ENCODE measurements at places on chromosomes 1 and 21.

GRCh38 chr1:234200566-234200965, 172.7 kb upstream of the COA6 start:
- DNase-seq: no peak

DNA sequence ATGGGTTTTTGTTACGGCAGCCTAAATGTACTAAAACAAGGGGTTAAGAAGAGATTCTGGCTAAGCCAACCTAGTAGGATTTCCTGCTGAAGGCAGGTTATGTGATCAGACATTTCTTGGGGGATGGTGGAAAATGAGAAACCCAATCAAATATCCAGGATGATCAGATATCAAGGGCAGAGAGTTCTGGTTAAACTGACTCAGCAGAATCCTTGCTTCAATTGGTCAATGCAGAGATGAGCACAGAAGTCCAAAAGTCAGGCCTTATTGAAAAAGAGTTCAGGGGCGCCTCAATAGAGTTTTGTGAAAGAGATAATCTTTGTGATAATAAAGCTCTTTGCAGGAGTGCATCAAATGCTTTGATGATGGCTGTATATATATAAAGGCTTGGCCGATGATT, 237.1 kb downstream of the AMY1C start:
- DNase-seq: no peak

DNA sequence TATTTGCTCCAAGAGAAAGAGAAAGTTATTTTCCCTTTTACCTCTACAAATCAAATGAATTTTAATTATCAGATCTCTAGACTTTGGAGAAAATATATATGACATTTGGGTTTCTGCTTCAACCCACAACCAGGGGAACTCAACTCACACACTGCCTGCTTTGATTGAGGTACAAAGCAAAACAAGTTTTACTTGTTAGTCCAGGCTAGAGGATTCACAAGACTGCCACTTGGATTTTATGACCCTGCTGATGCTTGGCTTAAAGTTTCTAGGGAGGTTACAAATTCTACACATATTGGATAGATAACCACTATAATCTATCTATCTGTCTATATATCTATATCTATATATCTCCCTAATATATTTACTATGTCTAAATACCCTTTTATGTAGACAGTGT, 467.3 kb upstream of the RGS18 start:
- no peak for DNase-seq

DNA sequence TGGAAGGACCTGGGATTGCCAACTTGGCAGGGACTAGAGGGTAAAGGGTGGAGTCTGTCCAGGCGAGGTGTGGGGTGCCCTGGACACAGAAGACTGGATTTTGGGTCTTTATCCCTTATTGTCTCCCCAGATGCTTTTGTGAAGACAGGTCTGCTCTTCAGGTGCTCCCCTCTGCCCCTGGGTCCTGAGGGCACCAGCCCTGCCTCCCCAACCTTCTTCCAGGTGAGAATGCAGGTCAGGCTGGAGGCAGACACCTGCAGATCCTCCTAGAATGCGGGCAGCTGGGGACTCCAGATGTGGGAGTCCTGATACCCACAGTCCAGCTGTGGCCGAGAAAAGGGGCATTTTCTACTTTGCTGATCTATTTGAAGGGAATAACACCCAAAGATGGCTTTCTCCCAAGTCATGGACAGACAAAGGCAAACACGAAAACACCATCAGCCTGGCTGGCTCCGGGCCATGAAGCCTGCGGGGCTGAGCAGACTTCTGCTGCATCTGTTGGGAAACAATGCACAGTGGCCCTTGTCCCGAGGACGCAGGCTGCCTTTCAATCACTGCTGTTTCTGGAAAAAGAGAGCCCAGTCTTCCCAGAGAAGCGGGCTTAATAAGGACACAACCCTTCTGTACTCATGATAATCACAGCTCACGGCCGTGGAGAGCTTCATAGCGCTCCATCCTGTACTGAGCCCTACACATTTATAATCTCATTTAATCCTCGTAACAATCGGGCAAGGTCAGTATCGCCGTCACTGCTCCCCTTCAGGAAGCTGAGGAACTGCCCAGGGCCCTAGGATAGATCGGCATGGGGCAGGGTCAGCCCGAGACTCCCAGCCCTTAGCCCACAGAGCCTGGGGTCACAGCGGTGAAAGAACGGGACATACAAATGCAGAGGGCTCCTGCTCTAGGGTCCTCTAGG, 62.0 kb upstream of the ABCG1 start:
- no peak for DNase-seq

DNA sequence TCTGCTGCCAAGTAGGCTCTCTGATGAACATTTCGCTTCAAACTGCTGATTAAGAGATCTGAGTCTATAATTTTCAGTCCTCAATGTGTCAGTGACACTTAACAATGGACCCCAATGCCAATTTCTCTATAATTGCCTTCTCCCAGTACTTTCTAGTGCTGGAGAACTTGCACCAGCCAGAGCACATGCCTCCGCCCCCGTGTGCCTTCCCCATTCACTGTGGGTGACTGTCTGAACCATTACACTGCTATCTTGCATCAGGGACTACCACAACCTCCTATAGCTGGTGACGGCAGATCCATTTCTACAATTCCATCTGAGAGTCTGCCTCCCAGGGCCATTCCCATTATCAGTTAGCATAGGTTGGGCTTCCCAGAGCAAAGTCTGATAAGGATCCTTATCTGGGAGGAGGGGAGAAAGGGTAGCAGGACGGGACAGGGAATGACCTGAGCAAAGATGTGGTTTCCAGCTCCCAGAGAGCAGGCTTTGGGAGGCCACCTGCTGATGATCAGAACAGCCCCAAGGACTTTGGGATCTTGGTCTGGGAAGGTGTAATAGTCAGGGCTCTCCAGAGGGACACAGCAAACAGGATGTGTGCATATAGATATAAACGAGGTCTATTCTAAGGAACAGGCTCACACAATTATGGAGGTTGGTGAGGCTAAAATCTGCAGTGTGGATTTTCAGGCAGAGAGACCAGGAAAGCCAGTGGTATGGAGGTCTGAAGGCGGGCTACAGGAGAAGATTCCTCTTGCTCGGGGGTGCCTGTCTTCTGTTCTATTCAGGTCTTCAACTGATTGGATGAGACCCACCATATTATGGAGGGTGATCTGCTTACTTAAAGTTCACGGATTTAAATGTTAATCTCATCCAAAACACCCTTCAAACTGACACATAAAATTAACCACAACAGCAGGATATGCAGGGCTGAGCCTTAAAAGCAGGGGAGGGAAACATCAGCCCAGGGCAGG, 238.2 kb downstream of the PTPRU start:
- DNase-seq: no peak

GRCh38 chr1:236163463-236164153, 21.3 kb downstream of the GPR137B start:
- no peak for DNase-seq

GRCh38 chr1:15180189-15180588, 26.6 kb downstream of the TMEM51 start:
- DNase-seq: no peak

GRCh38 chr1:21647431-21648351, 21.5 kb downstream of the RAP1GAP start:
- DNase-seq: no peak

DNA sequence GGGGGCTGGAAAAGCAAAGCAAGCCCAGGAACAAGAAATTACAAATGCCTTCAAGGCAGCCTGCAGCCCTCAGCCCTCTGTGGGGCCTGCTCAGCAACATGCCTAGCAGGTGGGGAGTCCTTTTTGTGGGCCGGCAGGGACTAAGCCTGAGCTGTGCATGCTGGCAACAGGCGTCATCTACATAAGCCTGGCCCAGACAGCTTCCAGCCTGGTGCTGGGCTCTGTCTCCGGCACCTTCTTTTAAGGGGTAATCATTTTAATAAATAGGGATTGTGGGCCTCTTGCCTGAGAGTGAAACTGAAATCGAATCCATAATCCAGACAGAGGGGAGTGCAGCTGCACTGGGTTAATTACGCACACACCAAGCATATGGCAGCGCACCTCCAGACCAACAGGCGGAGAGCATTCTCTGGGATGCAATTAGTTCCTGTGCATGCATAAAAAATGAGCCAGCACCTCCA, 96.6 kb downstream of the DDX20 start:
- no peak for DNase-seq

DNA sequence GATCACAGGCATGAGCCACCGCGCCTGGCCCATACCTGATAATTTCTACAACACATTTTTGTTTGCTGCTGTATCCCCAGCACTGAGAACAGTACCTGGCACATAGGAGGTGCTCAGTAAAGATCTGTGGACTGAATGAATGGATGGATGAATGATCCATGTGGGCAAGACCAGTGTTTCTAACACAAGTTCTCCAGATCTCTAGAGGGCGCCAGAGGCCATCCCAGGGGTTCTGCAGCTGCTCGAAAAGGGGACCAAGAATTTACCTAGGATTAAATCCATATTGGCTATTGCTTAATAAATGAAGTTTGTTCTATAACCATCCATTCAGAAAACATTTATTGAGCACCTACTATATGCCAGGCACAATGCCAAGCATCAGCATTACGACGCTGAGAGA, 167.7 kb downstream of the ACTL8 start:
- DNase-seq: peak; percentile 3

DNA sequence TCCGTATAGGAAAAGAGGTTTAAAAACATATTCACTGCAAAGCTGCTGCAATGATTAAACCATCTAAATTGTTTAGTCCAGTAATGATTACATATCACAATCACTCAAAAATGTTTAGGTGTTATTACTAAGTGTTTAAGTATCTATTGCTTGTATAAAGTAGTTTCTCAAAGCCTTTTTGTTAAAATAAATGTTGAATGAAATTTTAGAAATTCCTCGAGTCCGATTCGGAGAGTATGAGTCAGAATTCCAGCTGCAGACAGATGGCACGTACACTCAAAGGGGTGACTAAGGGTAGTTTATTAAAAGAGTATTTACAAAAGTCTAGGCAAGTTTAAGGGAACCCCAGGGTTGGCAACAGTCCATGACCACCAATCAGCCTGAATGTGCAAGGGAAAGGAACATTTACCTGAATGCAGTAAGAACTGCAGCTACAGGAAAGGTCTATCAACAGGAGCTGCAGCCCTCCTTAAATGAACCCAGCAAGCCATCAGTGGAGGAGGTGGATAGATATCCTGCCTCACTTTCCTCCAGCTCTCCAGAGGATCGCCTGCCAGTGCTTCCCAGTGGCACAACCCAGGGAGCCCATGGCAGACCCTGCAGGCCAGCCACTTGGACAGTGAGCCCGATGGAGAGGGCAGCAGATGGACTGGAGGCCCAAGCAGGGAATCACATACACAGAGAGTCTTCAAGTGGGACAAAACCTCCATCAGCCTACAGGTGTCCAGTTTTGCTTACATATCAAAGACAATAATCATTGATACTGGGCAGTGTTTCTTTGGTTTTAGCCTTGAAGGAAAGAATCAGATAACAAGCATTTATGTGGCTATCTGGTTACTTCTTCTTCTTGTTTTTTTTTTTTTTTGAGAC, 92.1 kb upstream of the SLC44A3 start:
- DNase-seq: no peak

- DNase-seq: no peak
Measured at GRCh38 chr1:59509341-59509875, 212.5 kb downstream of the FGGY start.

DNA sequence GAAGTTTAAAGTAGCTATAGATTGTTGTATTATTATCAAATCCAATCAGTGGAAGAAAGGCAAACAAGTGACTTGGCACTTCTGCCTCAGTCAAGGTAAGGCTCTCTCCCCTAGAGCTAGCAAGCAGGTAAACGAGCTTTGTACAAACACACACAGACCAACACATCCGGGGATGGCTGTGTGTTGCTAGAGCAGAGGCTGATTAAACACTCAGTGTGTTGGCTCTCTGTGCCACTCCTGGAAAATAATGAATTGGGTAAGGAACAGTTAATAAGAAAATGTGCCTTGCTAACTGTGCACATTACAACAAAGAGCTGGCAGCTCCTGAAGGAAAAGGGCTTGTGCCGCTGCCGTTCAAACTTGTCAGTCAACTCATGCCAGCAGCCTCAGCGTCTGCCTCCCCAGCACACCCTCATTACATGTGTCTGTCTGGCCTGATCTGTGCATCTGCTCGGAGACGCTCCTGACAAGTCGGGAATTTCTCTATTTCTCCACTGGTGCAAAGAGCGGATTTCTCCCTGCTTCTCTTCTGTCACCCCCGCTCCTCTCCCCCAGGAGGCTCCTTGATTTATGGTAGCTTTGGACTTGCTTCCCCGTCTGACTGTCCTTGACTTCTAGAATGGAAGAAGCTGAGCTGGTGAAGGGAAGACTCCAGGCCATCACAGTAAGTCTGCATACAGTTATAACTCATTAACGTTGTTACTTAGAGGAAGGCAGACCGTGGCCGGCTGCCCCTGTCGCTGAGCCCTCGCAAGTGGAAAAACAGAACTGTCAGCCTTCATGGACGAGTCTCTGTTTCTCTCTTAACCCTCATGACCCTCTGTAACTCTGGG, at the start of gene PALMD:
Gene PALMD, plus strand, starts transcription at position 415 of the 833 bp plus-strand sequence. Its CDS starts 205 bp downstream, at position 620.
- no peak for DNase-seq

GRCh38 chr1:51314974-51315373, 15.4 kb downstream of the TTC39A start:
- no peak for DNase-seq

DNA sequence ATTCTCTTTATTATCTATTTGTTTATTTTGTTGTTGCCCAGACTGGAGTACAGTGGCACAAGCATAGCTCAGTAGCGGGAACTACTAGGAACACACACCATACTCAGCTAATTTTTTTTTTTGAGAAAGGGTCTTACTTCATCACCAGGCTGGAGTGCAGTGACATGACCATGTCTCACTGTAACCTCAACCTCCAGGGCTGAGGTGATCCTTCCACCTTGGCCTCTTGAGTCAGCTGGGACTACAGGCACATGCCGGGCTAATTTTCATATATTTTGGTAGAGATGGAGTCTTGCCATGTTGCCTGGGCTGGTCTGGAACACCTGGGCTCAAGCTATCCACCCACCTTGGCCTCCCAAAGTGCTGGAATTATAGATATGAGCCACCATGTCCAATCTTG, 5.3 kb upstream of the TXNIP start:
- no peak for DNase-seq

- no peak for DNase-seq
Measured at GRCh38 chr1:22761101-22761500, 50.5 kb downstream of the EPHB2 start.

DNA sequence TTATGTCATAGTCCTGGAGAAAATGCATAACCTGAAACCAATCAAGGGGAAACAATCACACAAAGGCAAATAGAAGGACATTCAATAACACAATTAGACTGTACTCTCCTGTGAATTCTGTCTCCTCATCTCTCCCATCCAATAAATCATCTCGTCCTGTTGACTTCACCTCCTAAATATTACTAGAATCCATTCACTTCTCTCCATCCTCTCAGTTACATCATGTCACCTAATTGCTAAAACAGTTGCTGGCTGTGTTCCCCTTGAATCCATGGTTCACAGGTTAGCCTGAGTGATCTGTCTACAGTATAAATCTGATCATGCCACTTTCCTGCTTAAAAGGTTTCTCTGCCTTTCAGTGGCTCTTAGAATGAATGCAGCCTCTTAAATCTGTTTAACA, 220.2 kb downstream of the TGFB2 start:
- DNase-seq: no peak

GRCh38 chr21:34846601-34847112, 177.9 kb downstream of the CLIC6 start:
- DNase-seq: no peak

GRCh38 chr1:237748171-237748960, 142.4 kb downstream of the ZP4 start:
- DNase-seq: no peak

All from activated T-cell treated with anti-CD3 and anti-CD28 coated beads for 4 hours (primary cell).